ENCODE measurements at places on chromosomes 7 and 10.

DNA sequence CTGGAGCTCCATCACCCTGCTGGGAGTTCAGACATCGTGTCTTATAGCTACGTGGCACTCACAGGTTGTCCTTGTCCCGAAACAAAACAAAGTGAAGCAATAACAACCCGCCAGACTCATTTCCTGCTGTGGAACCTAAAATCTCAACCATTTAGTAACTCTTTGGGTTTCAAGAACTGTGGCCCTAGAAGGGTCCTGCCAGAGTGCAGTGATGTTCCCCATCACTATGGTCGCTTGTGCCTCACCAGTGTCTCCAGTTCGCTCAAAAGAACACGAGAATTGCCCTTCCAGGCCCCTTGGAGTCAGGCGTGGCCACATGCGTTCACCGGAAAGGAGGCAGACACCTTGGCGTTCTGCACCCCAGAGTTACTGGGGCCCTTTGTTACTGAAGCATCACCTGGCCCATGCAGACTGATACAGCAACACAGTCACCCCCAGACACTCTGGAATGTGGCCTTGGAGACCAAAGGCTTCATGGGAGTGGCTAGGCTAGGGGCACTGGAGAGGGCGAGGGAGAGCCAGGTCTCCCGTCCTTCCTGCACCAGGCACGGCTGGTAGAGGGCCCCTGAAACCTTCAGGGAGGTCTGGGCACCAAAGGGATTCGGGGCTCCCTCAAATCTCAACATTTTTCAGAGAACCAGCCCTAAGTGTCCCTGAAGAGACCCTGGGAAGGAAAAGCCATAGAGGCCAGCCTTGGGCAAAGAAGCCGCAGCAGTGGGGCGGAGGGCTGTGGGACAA lies 908 bp downstream of the CRYGN start:
- DNase-seq = no peak

- DNase-seq = no peak
Measured at GRCh38 chr7:1539181-1539881, 8.8 kb downstream of the MAFK start.

DNA sequence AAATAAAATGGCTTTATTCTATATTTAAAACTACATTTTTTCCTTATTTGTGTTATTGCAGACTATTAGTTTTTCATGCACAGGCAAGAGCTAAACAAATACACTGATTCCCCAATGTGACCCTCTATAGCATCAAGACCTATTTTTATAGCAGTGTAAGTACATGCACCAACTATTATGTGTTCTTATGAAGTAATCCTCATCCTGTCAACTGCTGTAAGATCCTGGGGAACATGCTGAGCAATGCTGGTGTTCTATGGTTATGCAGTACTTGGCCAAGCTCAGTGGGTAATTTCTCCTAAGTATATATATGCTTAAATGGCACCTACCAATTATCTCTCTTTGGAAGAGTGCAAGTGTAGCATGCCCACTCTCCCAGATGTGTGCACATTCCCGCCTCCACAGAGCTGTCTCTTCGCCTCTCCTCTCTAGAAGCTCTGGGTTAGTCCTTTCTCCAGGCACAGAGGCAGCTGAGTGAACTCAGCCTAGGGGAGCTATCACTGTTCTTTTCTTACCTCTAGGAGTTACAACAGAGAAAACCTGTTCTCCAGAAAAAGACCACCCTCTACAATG lies 428.8 kb downstream of the KCNMA1 start:
- DNase-seq = no peak

DNA sequence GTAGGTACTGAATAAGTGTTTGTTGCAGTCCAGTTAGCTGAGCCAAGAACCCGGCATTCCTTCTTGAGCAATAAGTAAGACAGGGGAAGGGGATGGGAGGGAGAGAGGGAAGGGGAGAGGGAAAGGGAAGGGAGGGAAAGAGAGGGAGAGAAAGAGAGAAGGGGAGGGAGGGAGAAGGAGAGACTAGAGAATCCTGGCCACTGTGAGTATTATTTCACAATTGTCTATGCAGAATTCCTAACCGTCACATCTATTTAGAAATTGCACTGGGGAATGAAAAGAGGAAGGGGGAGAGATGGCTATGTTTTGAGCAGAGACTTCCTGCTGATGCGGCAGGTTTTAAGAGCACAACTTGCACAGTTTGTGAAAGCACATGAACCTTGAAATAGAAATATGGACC lies 251.4 kb upstream of the ZMIZ1 start:
- no peak for DNase-seq
